ENCODE measurements at places on chromosomes 16 and 17. TPM values are rescaled to one million over a fixed set of nuclear protein-coding genes. Genes with fewer than 3 reads are reported as not detected.

PKMYT1 gene
- total RNA-seq = 2.5 TPM

C17orf67 gene
- total RNA-seq = 4.3 TPM

NOL3 gene
- 40.6 TPM for total RNA-seq

CPNE7 gene
- total RNA-seq = not detected

LLGL1 gene
- 33.4 TPM for total RNA-seq

DNA sequence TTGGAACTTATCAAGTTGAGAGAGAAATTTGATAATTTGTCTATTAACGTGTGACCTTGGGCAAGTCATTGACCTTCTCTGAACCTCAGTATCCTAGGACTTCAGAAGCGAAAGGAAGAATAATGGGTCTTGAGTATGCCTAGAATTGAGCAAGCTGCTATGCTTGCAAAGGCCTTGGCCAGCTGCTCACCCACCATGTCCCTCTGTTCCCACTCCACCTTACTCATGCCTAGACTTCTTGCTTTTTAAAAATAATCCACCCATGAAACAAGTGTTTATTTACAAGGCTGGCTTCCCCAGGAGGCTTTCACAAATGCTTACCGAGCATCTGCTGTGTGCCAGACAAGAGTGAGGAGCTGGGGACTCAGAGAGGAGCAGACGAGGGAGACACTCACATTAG is 590.6 kb downstream of the MAF start:
- no peak for DNase-seq

- no peak for DNase-seq
Observed at GRCh38 chr16:15682105-15682570, 32.1 kb downstream of the NDE1 start.

DNA sequence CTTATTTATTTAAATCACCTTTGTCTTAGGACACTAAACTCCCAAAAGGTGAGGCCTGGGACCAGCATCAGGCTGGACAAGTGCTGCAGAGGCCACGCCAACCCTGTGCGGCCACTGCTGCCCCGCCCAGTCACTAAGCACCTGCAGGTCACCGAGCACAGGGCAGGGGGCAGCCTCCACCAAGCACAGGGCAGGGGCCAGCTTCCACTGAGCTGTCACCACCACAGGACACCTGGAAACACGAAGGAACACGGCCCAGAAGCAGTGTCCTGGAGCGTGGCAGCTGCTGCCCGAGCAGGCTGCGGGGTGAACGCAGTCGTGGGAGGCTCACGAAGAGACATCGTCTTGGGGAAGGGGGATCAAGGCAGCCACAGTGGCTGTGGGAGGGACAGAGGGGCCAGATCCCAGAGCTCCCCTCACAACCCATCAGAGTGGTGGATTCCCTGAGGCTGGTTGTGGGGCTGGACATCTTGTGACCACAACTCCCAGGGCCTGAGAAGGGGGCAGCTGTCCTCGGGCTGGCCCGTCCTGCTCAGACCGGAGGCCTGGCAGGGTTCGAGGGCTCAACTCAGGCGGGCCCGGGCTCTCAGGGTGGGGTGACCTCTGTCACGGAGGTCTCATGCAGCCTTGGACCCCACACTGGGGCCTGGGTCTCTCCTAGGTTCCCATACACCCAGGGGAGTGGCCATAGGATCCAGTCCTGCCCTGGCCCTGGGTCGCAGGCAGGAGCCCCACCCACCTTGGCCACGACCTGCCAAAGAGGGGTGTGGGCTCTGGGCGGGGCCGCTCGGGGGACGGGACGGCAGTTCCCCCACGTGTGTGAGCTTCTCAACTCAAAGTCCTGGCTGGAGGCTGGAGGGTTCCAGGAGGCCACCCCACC is 18.7 kb downstream of the RAB40B start:
- no peak for DNase-seq

DNA sequence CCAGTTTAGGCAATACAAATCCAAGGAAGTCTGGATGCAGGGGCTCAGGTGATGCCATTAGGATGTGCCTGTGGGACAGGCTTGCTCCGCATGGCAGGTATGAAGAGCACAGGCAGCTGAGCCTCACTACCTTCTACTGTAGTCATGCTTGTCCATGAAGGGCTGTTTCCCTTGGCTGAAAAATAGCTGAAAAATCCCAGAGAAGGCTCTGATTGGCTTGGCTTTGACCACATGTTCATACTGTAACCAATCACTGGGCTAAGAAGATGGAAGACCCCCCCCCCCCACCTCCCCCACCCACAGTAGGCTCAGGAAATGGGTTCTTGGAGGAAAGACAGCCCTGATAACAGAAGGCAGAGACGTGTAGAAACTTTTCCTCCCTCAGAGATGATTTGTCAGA is 66.5 kb upstream of the LGALS9 start:
- DNase-seq = no peak

DNA sequence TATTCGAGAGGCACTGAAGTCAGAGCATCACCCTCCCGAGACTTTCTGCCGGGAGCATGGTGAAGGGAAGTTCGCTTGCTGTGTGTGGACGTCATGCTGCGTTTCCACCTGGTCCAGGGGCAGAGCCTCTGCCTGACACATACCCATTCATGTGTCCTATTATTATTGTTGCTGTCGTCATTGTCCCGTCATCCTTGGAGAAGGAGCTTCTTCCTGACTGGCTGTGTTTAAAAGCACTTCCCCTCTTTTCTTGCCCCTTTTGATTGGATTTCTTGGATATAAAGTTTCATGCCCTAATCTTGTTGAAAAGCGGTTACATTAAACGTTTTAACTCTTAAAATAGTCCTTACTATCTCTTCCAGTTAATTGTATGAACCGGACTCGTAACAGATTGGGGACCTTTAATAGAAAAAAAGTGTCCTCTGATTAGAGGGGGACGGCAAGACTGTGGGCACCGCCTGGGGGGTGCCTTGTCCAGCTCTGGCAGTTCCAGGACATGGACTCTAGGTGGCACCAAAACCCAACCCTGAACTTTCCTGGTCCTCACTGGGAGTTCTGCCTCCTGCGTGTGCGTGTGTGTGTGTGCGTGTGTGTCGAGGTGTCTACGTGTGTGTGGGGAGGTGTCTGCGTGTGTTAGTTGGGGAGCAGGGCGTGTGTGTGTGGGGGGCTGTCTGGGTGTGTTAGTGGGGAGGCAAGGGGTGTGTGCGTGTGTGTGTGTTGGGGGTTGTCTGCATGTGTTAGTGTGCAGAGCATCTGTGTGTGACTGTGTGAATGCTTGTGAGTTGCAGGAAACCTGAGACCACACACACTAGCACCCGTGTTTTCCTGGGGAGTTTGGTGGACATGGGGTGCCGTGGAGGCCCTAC is 133.3 kb upstream of the CIBAR2 start:
- no peak for DNase-seq

DNA sequence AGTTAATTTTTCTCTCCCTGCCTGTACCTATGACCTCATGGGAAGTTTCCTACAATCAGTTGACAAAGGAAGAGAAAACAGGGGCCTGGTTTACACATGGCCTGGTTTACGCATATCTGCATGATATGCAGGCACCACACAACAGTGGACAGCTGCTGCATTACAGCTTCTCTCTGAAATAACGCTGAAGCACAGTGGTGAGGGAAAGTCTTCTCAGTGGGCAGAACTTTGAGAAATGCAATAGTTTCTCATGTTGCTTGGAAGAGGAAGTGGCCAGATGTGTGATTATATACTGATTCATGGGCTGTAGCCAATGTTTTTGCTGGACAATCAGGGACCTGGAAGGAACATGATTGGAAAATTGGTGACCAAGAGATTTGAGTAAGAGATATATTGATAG is 324.1 kb upstream of the GOT2 start:
- DNase-seq = no peak

DNA sequence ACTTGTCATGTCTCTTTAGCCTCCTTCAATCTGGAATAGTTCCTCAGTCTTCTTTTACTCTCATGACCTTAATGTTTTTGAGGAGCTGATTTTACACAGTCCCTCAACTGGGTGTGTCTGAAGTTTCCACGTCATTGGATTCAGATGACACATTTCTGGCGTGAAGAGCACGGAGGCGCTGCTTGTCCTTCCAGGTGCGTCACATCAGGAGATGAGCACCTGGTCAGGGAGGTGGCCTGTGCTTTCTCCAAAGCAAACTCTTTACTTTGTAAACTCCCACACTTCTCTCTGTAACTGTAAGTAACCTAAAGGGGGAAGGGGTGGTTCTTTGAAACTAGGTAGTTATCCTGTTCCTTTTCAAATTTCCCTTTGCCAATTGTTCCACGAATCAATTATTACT is 52.5 kb upstream of the MNT start:
- DNase-seq = no peak

DNA sequence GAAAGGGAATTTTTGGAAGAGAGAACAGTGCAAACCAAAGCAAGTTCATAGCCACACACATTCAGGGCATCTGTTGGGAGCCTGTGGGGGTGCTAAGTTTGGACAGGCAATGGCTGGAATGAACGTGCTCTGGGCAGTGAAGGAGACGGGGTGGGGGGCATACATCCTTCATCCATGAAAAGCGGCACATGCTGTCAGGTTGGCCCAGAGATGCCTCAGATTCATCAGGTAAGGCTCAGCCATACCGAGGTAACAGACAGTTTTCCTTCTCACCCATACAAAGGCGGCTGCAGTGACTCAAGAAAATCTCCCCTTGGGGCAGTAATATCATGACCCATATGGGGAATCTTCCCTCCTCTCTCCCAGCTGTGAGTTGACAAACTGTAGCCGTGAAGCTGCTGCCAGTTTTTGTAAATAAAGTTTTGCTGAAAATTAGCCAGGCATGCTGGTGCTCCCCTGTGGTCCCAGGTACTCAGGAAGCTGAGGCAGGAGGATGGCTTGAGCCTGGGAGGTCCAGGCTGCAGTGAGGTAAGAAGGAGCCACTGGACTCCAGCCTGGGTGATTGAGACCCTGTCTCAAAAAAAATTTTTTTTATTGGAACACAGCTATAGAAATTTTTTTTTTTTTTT is 9.2 kb upstream of the UBALD2 start:
- no peak for DNase-seq
